Lung (tissue), 17 donors: ENCODE measurements at places on chromosomes 13 and 19.

DNA sequence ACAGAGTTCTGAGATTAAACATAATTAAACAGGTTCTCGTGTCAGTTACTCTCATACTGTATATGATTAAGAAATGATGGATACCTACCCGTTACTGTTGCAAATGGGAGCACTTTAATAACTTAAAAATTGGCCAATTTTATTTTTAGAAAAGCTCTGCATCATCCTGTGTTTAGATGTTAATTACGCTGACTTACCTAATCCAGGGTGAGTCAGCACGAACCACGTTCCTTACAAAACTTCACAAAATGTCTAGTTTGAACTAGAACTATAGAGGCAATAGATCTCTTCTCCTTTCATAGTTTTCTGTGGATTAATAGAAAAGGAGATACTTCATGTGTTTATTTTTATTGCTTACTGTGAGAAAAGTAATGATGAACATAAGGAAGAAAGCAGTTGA, 363.9 kb downstream of the MYO16 start:
- no peak for DNase-seq

DNA sequence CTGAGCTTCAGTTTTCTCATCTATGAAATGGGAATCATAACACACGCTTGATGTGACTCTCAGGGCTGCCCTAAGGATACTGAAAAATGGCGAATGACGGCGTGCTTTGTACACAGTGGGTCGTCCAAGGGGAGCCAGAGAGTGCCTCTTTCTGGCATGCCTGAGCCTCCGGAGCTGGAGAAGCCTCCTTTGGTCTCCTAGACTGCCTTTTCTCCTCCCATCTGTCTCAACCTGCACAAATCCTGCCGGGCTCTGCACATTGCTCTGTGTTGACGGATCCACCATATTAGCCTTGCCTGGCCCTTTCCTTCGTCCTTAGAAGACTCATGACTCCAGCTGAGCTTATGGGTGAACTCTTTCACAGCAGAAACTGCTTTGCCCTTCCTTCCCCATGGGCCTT, 220.9 kb downstream of the TSHZ3 start:
- DNase-seq: no peak

DNA sequence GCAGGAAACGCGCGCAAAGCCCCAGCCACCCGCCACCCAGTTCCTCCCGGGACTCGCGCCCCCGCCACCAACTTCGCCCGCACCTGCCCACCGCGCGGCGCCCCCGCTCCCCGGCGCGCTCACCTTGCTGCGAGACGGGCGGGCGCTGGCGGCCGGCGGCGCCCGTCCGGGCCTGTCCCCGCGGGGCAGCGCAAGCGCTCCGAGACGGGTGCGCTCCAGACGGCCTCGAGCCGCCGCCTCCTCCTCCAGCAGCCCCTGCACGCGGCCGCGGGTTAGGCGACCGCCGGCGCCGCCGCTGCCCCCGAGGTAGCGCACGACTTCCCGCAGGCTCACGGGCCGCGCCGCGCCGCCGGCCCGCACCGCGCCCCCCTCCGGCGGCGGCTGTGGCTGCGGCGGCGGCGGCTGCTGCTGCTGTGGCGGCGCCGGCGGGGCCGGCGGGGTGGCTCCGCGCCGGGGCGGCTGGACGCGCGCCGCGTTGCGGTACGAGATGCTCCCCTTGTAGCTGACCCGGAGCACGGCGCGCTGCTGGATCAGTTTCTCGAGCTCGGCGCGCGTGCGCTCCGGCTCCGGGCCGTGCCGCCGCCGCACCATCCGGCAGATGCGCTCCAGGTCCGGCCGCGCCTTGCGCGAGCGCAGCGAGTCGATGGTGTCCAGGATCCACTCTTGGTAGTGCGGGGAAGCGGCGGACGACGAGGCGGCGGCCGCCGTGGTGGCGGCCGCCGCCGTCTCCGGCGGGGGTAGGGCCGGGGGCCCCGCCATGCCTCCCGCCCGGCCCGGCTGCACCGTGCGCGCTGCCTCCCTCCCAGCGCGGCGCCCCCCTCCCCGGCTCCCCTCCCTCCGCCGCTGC, 666 bp downstream of the SAMD1 start:
- peak; percentile 57 for DNase-seq

DNA sequence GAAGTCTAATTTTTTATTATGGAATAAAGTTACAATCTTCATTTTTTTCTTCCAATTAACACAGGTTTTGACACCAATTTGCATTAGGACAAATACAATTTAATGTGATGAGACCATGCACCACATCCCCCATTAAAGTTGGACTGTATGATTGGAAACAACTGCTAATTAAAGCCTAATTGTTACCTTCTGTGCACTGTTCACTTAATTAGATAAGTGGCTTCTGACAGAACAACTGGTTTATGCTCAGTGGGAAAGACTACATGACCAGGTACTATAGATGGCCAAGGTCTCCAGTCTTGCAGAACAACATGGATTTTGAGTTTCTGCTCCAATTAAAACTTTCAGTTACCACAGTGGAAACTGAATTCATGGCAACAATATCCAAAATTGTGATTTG, 198.1 kb downstream of the FGF14 start:
- DNase-seq: no peak

DNA sequence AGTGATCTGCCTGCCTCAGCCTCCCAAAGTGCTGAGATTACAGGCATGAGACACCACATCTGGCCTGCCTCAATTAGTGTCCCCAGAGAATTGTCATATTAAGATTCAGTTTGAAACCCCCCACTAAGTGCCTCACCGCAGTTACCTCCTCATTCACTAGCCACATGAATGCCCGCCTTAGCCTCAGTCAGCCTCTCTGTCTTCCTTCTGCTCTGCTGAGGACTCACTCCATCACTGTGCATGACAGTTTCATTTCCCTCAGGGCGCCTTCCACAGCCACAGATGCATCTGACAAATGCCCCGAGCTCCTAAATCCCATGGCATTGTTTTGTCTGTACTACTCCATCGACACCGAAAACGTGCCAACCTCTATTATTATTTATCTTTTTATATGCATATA, 23.3 kb downstream of the MIPEP start:
- DNase-seq: no peak

- no peak for DNase-seq
These were observed 241.4 kb downstream of the ENOX1 start for GRCh38 chr13:43545317-43545874.

DNA sequence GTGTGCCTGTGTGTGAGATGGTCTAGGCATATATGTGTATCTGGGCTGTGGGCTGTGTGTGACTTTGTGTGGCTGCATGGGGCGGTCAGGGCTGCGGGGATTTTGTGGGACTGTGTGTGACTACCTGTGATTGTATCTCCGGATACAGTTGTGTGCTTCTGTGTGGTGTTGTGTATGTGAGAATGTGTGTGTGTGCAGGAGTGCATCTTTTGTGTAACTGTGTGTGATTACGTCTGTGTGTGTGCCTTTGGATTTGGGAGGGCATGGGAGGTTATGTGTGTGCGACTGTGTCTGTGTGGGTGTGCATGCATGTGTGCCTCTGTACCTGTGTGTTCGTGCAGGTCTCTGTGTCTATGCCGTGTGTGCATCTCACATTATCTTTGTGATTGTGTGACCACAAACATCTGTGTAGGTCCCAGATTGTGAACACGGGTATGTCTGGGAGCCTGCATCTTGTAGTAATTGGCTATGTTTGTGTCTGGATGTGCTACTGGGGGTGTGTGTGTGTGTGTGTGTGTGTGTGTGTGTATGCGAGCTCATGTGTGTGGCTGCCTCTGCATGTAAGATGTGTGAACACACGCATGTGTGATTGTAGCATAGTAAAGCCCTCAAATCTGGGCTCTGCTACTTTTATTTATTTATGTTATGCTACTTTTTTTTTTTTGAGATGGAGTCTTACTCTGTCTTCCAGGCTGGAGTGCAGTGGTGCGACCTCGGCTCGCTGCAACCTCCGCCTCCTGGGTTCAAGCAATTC, 7.6 kb downstream of the EHD2 start:
- no peak for DNase-seq

GRCh38 chr19:17557466-17557865, 2.0 kb downstream of the COLGALT1 start:
- DNase-seq: no peak

DNA sequence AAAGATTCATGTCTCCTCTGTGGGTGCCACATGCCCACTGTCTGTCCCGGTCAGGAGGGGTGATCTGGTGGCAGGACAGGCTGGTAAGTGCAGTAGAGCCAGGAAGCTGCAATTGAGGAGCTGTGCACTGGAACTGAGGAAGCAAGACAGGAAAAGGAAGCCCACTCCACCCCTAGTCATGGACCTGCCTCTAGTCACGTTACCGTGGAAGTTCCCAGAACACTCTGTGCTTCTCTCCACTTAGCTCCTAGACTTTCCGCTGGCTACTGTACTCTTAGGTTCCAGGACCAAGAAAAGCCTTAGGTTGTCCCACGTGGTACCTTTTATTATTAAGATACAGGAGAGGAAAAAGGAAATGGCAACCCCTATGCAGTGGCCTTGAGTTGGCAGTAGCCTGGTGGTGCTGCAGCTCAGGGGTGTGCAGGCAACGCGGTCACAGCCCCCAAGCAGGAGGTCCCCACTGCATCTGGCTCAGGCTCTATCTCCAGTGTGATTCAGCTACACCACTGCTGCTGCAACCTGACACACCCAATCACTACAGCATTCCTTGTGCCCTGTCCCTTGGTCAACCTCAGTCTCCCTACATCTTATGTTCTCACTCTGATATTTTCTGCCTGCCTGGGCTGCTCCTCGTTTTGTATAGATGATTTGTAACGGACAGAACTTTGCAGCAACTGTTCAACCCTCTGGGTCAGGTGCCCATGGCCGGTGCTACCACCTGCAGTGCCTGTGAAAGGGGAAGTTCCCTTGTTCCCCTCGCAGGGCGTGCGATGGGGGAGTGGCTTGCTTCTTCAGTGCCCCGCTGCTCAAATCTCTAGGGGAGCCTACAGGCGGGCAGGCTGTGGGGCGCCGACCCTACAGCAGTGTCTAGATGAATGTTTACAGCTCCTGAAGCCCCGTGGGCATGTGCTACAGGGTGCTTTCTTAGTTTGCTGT, 24.4 kb upstream of the GPR12 start:
- no peak for DNase-seq

DNA sequence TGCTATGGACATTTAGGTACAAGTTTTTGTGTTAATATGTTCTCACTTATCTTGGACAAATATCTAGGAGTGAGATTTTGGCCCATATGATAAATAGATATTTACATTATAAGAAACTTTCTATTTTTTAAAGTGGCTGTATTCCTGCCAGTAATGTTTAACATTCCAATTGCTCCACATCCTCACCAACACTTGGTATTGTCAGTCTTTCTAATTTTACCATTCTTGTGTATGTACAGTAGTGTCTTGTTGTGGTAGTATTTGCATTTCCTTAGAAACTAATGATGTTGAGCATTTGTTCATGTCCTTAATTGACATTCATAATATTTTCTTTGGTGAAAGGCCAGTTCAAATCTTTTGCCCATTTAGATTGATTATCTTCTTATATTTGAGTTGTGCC, 171.4 kb upstream of the TSHZ3 start:
- DNase-seq: no peak

- DNase-seq: no peak
These were observed 16.0 kb upstream of the SLC7A10 start for GRCh38 chr19:33241530-33242101.

GRCh38 chr19:34319230-34319585, 45.8 kb upstream of the GPI start:
- no peak for DNase-seq

- DNase-seq: no peak
These were observed 7.2 kb downstream of the KMT5C start for GRCh38 chr19:55346725-55347441.

DNA sequence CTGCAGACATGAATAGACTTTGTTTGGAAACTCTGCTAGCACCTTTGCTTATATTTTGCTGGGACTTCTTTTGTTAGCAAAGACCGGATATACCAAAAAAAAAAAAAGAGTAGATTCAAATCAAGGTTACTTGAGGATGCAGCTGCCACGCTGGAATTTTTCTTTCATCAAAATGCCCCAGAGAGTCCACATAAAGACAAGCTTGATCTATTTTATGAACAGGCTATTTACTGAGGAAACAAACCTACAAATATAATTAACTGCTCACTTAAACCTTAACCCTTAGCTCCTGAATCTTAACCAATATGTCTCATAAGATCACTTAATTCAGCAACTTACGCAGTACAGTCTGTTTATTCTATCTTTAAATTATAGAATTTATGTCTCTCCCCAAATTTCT, 27.1 kb upstream of the DOCK9 start:
- no peak for DNase-seq

DNA sequence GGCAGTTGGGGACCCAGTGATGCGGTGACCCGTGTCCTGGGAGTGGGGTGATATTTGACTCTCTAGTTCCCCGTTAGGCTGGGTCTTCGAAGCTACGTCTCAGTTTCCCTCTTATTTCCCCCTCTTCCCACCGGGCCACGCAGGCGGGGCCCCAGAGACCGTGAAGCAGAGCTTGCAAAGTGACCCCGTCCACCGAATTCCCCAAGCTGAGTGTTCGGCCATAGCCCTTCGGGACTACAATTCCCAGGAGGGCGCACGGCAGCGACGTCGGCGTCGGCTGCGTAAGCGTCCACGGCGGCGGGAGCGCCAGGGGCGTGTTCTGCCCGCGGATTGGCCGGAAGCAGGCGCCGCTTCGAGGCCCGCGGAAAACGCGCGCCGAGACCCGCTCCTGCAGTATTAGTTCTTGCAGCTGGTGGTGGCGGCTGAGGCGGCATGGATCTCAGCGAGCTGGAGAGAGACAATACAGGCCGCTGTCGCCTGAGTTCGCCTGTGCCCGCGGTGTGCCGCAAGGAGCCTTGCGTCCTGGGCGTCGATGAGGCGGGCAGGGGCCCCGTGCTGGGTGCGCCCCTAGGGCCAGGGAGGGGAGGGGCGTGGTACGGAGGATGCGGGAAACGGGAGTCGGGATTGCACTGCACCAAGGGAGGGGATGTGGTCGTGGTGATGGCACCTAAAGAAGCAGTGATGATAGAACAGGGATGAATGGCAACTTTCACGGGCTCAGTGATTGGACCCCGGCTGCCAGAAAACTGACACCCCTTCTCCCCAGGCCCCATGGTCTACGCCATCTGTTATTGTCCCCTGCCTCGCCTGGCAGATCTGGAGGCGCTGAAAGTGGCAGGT, at the start of gene RNASEH2A:
TSS of gene RNASEH2A (plus strand) at position 343 of the 840 bp plus-strand sequence. CDS start at position 433, 90 bp downstream.
- peak; percentile 92 for DNase-seq

DNA sequence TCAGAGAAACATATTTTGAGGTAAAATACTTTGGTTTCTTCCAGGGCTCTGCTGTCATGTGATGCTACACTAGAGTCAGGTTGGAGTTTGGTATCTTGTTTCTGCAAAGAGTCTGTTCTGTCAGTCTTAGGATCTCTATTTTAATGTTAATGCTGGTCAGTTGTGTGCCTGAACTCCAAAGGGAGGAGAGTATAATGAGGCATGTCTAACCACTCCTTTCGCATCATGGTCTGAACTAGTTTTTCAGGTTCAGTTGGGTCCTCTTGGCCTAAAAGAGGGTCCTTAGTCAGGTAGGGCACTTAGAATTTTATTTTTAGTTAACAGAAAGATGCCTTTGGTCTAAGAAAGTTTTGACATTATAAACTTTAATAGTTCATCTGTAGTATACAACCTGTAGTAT, 78.2 kb downstream of the FNDC3A start:
- peak; percentile 50 for DNase-seq

GRCh38 chr13:100130930-100131511, 42.1 kb downstream of the PCCA start:
- DNase-seq: peak; percentile 29

- DNase-seq: no peak
These were observed 18.5 kb upstream of the ATP11A start for GRCh38 chr13:112671359-112671758.

- DNase-seq: no peak
These were observed 6.5 kb downstream of the ZNF426 start for GRCh38 chr19:9531933-9532332.
